ENCODE measurements at places on chromosomes 5 and 9.
A peak's percentile ranks its signal among the peaks of the same experiment; 100 is the strongest.

DNA sequence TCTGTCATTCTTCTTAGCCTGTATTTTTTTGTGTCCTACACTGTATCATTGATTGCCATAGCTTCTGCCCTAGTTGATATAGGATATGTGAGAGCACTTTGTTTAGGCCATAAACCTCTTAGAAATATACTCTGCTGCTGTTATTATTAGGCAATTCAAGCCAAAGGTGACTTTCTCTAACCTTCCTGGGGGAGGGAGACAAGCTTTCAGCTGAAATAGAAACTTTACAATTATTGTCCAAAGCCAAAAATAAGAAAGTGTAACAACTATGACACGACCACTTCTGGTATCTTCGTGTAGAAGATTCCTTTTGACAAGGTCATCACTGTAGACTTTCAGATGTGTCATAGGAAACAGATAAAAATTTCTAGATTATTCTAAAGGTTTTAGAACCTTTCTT lies 12.2 kb upstream of the CSNK1A1 start:
- DNase-seq, result no peak

- no peak for DNase-seq
Observed at GRCh38 chr5:68757626-68758212, 336.1 kb upstream of the SLC30A5 start.

DNA sequence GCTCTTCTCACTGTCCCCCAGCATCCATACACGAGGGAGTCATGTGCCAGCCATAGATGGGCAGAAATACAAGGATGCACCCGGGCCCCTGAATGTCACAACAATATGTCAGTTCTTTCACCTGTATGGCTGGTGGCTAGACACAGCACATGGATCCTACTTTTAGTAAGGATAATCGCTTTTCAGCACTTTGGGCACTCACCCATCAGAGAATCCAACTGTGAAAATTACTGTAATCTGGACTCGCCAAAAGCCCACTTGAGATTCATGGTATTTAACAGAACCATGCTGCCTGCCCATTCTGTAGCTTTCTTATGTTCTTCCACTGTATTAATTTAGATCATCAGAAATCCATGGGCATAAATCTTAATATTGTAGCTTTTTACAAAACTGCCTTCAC lies 124.8 kb downstream of the FRMD3 start:
- DNase-seq, result no peak

GRCh38 chr9:106866243-106866642 lies 3.3 kb downstream of the ZNF462 start:
- DNase-seq, result no peak

- DNase-seq, result no peak
Observed at GRCh38 chr5:53249529-53250200, 140.1 kb upstream of the MOCS2 start.

GRCh38 chr5:159844267-159845121 lies 71.8 kb upstream of the ADRA1B start:
- no peak for DNase-seq

- DNase-seq, result peak; percentile 25
Observed at GRCh38 chr5:66144834-66145390, 812 bp downstream of the SREK1 start.

GRCh38 chr5:124056991-124057723 lies 545.2 kb downstream of the CSNK1G3 start:
- DNase-seq, result no peak

- no peak for DNase-seq
Observed at GRCh38 chr9:76894198-76894597, 11.7 kb downstream of the PRUNE2 start.

DNA sequence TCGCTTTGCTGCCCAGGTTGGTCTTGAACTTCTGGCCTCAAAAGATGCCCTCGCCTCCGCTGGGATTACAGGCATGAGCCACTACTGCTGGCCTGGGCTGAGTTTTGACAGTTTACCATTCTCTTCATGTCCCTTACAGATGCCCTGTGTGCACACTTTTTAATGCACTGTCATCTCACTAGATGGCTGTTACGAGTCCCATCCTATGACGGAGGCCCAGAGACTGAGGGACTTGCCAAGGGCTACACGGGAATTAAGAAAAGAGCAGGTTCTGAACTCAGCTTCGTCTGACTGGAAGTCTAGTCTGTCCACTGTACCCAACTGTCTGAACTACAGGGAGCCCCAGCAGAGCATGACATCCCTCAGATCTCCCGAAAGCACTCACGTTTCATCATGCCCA lies 63.9 kb downstream of the ARHGEF37 start:
- DNase-seq, result no peak

GRCh38 chr5:158120760-158121159 lies 261.8 kb upstream of the CLINT1 start:
- no peak for DNase-seq

GRCh38 chr5:122753500-122753899 lies 21.4 kb upstream of the SNX2 start:
- DNase-seq, result no peak

- DNase-seq, result no peak
Observed at GRCh38 chr9:84845956-84846900, 176.7 kb downstream of the NTRK2 start.

DNA sequence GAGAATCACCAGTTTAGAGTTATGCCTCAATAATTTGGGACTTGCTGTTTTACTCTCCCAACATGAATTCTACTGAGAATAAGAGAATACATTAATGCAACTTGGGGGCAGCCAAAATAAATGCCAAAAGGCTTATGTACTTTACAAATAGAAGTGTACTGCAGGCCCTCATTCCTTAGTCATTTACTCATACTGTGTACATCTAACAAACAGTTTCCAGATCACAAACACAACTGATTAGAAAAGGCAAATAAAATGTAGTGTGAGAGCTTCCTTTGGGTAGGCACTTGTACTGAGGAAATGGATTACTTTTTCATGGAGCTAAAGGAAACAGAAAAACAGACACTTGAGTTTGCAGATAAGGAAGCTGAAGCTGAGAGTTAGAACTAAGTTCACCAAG lies 12.6 kb downstream of the ANKDD1B start:
- no peak for DNase-seq

DNA sequence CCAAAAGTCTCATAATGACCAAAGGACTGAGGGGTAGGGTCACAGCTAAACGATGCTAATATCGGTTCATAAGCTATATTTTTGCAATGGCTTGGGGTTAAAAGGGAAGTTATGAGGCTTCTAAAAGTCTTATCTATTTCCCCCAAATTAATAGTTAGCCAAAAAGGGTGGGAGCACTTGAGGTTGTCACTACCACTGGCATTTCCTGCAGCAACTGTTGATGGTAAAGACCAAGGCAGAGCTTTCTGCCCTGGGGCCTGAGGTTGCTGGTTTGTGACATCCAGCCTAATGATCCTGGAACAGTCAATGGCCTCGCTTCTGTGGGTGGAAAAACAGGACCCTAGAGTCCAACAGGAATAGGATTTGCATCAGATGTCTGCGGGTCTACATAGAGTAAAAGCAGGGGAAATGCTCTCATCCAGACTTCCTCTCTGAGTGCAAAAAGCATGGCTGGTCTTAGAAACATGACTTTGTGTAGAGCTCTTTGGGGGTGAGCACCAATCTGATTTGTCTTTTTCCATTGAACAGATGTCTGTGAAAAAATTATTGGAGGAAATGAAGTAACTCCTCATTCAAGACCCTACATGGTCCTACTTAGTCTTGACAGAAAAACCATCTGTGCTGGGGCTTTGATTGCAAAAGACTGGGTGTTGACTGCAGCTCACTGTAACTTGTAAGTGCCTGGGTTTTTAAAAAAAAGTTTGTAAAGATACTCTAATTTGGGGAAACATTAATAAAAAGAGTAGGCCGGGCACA lies 2.7 kb downstream of the GZMA start:
- DNase-seq, result no peak

GRCh38 chr9:87139099-87139730 lies 191.9 kb upstream of the GAS1 start:
- DNase-seq, result no peak
